NCI-H1436 treated with DMSO at 0.1 percent for 48 hours (cell line): ENCODE measurements at places on chromosomes 2 and 18.
A peak's percentile ranks its signal among the peaks of the same experiment; 100 is the strongest.

DNA sequence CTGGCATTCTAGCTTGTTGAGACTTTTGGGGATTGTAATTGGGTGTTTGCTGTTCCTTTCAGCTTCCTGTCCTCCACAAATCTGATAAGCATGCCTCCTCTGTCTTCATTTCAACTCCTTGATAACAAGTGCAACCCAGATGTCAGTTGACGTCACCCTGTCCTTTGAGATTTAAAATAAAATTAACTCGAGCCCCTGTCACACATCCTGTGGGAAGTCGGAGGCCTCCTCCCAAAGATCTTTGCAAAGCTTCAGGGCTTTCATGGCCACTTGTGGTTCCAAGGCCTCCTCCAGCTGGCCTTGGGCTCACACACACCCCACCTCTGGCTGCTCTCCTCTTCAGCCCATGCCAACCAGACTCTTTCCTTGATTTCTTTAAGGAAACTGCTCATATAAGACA lies 69.9 kb upstream of the ITGA6 start:
- no peak for DNase-seq

DNA sequence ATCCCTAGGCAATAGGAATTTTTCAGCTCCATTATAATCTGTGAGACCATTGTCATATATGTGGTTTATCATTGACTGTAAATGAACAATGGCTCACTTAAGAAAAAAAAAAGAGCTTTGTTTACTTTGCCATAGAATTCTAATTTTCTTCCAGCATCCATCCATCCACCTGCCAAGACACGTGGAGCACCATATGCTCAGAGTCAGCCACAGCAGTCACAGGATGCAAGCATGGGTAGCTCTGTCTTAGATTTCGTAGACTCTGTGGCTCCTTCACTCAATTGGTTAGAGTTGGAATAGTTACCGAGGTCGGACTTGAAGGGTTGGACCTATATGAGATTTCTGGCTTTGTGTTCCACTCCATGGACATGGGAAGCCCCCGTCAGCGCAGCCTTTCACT lies 75.6 kb downstream of the COA5 start:
- DNase-seq = no peak

GRCh38 chr2:8529706-8530277 lies 152.1 kb upstream of the ID2 start:
- no peak for DNase-seq

- DNase-seq = no peak
These were observed 60.6 kb downstream of the SLC4A3 start for GRCh38 chr2:219687882-219688559.

DNA sequence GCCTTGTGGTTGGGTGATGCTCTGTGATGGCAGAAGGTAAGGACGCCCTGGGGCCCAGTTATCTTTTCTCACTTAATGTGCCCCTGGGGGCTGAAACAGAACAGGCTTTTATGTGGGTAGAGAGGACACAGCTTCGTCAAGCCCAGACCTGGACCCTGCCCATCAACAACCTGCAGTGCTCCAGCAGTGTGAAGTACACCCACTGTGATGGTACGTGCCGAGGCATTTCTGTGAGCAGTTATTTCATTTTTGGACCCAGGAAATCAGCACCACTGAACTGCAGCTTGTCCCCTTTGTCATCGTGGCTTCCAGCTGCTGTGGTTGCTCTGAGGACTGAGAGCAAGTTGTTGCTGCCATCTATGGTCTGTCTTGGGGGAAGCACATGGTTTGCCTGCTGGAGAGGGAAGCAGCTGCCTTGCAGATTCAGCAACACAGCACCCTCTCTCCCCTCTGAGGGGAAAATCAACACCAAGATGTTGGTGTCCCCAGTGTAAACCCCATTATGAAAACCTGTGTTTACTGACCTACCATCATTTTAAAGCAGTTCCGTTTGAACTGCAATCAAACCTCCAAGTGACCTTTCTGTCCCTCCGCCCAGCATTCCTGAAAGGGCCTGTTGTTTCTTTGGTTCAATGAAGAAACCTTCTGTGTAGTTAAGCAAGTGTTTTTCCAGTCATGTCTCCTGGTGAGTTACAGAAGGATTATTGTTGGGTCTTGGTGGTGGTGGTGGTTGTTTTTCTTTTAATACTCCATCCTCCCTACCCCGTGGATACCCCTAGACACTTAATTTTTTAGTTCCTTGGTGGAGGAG lies 158.2 kb downstream of the MGAT5 start:
- DNase-seq = peak; percentile 66

- no peak for DNase-seq
These were observed 303.3 kb downstream of the XIRP2 start for GRCh38 chr2:167191588-167191987.

DNA sequence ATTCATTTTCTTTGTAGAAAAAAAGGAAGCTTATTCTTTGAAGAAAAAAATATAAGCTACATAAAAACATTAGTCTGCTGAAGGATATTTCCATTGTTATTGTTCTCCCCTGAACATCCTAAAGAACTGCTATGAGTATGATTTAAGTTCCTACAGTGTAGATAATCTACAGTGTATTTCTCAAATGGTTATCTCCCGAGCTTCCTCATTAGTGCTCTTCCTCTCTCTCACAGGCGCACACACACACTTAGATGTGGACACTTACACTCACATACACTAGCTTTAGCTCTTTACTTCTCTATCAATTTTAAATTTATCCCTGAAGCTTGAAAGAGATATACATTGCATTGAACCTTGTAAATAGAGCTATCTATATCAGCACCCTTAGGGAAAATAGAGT lies 681.0 kb downstream of the KCNJ3 start:
- no peak for DNase-seq

- no peak for DNase-seq
These were observed 1096.1 kb upstream of the NRXN1 start for GRCh38 chr2:52128081-52128480.

DNA sequence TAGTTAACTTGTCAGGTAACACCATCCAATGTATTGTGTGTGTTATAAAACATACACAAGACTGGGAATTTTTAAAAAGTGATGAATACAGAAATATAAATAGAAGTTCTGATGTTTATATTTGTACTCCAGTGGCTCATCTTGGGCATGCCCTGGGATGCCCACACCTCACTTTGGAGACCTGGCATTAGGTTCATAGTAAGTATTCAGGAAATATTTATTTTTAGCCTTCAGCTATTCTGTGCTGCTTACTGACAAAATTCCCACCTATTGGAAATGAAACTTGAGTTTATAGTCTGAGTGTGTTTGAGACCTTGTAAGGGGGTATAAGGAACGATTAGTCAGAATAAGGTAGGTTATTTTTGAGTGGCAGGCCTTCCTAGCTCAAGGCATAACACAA lies 67.5 kb downstream of the MYO1B start:
- no peak for DNase-seq

- no peak for DNase-seq
These were observed 116.8 kb upstream of the SPRED2 start for GRCh38 chr2:65549257-65549627.

DNA sequence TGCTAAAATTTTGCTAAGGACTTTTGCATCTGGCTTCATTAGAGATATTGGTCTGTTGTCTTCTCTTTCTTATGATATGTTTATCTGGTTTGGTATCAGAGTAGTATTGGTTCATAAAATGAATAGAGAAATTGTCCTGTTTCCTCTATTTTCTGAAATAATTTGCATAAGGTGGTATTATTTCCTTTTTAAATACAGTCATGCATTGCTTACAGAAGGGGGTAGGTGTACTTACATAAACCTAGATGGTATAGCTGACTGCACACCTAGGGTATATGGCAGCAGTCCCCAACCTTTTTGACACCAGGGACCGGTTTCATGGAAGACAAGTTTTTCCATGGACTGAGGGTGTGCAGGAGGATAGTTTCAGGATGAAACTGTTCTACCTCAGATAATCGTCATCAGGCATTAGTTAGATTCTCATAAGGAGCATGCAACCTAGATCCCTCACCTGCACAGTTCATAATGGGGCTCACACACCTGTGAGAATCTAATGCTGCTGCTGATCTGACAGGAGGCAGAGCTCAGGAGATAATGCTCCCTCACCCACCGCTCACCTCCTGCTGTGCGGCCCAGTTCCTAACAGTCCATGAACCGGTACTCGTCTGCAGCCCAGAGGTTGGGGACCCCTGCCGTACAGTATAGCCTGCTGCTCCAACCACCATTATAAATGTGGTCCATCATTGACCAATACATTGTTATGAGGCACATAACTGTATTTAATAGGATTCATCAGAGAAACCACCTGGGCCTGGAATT lies 189.2 kb downstream of the FAM210A start:
- no peak for DNase-seq

GRCh38 chr2:48362515-48362914 lies 167.4 kb upstream of the STON1 start:
- no peak for DNase-seq

GRCh38 chr18:45197526-45197970 lies 417.7 kb upstream of the SLC14A2 start:
- peak; percentile 79 for DNase-seq

DNA sequence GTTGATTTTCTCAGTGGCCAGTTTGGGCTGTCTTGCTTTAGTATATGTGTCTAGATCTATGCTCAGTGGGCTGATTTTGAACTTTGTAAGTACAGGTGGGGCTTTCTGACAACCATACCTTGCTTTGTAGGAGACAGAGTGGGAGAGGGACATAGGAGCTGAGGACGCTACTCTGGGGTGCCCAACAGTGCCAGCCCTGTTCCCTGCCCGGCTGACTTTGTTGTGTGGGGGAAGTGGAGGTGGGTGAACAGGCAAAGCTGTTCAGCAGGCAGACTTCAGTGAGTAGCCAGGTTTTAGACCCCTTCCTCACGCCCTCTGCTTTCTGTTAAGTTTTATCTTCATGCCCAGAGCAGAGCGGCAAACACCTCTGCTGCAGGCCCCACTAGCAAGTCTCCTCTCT lies 44.2 kb upstream of the DOCK10 start:
- DNase-seq = no peak

DNA sequence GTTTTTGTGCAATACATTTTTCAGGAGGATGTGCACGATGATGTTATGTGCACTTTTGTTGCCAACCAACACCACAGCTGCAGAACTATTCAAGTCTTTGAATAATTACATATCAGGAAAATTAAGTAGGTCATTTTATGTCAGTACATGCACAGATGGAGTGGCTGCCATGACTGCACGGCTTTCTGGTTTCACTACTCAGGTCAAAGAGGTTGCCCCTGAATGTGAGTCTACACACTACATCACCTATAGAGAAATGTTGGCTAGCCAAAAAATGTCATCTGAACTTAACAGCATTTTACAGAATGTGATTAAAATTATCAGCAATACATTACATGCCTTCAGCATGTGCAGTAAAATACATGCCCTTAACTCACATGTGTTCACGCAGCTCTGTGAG lies 1637.3 kb upstream of the NXPH2 start:
- DNase-seq = no peak

- no peak for DNase-seq
These were observed 58.0 kb downstream of the SRD5A2 start for GRCh38 chr2:31522786-31523185.

DNA sequence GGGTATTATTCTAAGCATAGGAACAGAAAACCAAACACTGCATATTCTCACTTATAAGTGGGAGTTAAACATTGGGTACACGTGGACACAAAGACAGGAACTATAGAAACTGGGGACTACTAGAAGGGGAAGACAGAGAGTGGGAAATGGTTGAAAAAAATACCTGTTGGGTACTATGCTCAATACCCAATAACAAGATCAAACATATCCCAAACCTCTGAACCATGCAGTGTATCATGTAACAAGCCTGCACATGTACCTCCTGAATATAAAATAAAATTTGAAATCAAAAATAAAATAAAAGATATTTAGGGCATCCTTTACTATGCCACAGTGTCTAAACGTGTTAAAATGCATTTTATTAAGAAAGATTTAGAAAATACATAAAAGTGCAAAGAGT lies 221.0 kb upstream of the TFPI start:
- DNase-seq = no peak
